Type B pancreatic cell (in vitro differentiated cells): ENCODE measurements at places on chromosomes 5 and 9.

DNA sequence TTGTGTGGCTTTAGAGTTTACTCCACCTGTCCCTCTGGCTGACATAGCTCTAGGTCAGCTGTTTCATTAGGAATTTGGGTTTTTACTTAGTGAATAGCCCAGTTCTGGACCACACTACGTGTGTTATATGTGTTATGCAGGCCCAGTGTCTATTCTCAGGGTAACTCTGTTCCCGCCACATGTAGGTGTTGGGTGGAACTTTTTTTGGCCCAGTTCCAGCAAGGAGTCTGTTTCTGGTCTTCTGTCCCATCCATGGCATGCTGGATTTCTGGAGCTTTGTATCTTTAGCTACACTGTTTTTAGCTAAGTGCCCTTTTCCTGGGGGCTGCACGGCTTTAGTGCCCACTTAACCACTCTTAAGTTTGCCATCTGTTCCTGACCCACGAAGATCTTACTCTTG is 15.5 kb downstream of the RMI1 start:
- H3K36me3 ChIP-seq = peaks cover 22% of the 10 kb centered on the region
- no peak overlapping the region for H3K27ac ChIP-seq
- no peaks in the 10 kb centered on the region for H3K27me3 ChIP-seq

GRCh38 chr9:123397975-123398374 is 42.0 kb downstream of the CRB2 start:
- H3K4me3 ChIP-seq = no peak overlapping the region
- no peaks in the 10 kb centered on the region for H3K36me3 ChIP-seq
- peaks cover 24% of the 10 kb centered on the region for H3K4me1 ChIP-seq

DNA sequence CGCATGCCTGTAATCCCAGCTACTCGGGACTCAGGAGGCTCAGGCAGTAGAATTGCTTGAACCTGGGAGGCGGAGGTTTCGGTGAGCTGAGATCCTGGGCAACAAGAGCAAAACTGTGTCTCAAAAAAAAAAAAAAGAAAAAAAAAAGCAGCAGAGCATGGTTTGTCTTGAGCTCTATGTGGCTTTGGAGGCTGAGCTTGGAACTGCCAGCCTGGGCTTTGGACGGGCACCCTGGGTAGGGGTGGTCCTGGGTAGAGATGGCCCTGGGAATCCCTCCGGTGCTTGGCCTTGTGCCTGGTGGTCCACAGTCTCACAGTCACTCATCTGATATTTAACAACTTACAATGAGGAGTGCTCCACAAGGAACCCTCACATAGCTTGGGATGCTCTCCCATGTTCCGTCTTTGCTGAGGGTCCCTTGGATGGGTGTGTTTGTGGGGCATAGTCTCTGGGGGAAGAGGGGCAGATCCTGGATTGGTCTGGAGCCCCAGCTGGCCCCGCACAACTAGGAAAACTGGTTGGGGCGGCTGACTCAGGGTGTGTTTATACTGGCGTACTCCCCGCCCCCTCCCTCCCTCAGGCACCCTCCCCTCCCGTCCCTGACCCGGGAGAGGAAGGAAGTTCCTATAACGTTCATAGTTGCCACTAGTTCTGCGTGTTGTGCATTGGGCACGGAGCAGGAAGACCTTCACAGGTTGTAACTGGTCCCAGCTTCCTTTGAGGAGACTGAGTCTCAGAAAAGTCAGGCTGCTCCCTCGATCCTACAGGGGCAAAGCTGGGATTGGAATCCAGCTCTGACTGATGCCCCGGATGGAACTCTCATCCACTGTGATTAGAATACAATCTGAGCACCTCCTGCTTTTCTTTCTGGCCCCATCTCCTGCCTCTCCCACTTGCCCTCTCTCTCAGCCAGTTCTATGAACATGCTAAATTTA is 11.2 kb downstream of the IER5L start:
- H3K4me3 ChIP-seq = peak overlapping the region; percentile 74
- H3K4me1 ChIP-seq = peaks cover 28% of the 10 kb centered on the region
- no peaks in the 10 kb centered on the region for H3K27me3 ChIP-seq
- peak overlapping the region; percentile 93 for H3K27ac ChIP-seq
- H3K36me3 ChIP-seq = no peaks in the 10 kb centered on the region

DNA sequence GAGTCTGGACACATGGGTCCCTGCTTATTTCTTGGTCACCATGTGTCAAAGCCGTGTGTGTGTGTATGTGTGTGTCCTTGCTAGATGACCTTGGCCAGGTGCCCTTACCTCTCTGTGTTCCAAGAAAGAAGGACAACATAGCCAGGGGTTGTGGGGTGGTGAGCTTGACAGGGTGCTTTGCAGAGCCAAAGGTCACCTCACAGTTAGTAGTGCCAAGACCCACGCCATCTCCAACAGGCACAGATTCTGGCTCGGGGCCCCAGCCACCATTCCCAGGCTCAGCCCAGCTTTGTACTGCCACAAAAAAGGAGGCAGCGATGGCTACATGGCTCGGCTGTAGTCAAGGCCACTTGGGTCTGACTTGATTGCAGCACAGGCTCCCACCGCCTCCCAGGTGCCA is 39.5 kb downstream of the CXXC5 start:
- H3K27me3 ChIP-seq = no peaks in the 10 kb centered on the region
- H3K36me3 ChIP-seq = peaks cover 10% of the 10 kb centered on the region
- peaks cover 60% of the 10 kb centered on the region for H3K4me1 ChIP-seq
- no peak for DNase-seq

DNA sequence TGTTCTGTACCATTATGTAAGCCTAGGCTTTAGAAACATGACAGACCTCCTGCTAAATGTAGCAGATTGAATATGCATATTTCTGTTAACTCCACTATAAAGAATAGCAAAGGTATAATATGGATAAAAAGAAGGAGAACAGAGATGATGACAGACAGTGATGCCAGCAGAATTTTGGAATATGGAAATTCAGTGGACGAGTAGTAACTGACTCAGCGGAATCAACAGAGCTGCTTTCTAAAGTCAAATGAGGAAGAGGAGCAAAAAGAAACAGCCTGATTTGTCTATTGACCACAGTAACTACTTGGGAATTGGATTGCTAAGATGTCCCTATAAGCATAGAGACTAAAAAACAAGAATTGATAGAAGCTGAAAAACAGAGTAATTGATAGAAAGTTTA is 8.0 kb downstream of the GPR21 start:
- peaks cover 13% of the 10 kb centered on the region for H3K4me1 ChIP-seq
- no peaks in the 10 kb centered on the region for H3K27me3 ChIP-seq
- no peak for DNase-seq

GRCh38 chr5:27396998-27397397 is 358.6 kb upstream of the CDH9 start:
- no peaks in the 10 kb centered on the region for H3K27me3 ChIP-seq
- DNase-seq = no peak
- H3K4me1 ChIP-seq = no peaks in the 10 kb centered on the region
- no peaks in the 10 kb centered on the region for H3K36me3 ChIP-seq
- no peak overlapping the region for H3K4me3 ChIP-seq

DNA sequence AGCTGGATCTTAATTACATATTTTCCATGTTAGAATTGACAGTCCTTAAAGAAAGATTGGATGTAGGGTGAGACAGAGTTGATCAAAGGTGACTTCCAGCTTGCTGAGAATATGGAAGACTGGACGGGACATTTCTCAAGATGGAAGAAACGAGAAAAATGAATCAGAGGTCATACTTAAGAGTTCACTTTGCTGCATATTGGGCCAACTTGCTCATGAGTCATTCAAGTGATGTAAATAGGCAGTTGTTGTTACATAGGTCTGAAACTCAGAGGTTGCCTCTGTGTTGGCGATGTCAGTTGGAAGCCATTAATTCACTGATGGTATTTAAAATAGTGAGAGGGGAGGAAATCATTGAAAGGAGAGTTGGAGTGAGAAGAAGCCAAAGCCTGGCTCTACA is 132.8 kb downstream of the CD180 start:
- H3K4me3 ChIP-seq = no peak overlapping the region
- no peaks in the 10 kb centered on the region for H3K27me3 ChIP-seq
- peaks cover 14% of the 10 kb centered on the region for H3K4me1 ChIP-seq
- DNase-seq = no peak

GRCh38 chr5:115578657-115579056 is 23.6 kb downstream of the TICAM2 start:
- no peak overlapping the region for H3K27ac ChIP-seq
- DNase-seq = no peak
- H3K27me3 ChIP-seq = no peaks in the 10 kb centered on the region
- no peaks in the 10 kb centered on the region for H3K4me1 ChIP-seq
